ENCODE measurements at places on chromosomes 12 and 14.

DNA sequence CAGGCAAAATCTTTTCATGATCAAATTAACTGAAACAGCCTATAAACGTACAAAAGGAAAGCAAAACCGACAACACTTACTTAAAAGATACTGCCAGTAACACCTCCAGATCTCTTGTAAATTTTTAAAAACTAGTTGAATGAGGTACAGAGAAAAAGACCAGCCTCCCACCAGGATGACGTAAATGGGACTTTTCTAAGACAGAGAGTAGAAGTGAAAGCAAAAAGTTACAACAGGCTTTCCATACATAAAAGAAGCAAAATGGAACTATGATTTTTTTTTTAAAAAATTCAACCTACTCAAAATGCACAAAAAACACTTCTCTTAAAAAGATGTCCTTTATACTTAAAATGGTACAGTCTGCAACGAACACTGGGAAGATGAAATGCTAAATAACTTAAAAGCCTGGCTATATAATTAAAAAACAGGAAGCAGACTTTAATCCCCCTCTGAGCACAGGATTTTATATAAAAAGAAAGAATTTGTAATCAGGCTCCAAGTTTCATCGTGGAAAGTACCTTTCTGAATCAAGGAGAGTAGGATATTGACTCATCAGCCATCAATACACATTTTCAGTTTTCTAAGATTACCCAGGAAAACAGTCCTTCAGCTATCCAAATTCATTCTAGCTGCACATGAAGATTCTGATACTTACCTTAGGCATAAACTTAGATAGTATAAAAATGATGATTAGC lies 14.2 kb upstream of the MYO1A start:
- DNase-seq: no peak

GRCh38 chr12:65313719-65314317 lies 35.3 kb downstream of the MSRB3 start:
- no peak for DNase-seq

- DNase-seq: no peak
Measured at GRCh38 chr14:90846511-90846910, 30.3 kb upstream of the TTC7B start.

DNA sequence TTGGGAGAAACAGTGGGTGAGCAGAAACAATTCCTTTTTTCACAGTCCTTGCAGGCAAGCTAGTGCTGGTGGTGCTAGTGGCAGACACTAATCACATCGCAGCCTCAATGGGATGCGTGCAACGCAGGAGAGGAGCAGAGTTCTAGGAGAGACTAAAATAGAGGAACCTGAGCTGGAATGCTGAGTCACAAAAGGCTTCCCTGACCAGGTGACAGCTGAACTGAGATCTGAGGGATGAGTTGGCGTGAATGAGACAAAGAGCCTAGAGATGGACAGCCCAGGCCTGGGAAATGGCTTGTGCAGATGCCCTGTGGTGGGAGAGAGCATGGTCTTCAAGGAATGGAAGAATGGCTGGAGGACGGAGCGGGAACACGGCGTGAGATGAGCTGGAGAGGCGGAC lies 25.8 kb downstream of the ACADS start:
- no peak for DNase-seq

DNA sequence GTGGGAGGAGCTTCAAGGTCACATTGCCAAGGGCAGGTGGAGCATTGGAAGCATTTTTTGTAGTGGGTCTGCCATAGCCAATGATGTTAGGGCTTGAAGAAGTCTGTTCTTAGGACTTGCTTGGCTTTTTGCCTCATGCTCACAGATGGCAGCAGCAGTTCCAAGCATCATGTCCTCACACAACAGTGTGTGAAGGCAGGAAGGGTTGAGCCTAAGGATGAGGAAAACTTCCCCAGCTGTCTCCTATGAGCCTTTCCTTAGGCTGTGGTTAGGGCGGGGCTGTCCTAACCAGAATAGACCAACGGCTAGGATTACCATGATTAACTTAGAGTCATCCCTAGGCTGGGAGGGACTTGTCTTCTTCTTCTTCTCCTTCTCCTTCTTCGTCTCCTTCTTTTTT lies 76.2 kb upstream of the KCNA1 start:
- no peak for DNase-seq

DNA sequence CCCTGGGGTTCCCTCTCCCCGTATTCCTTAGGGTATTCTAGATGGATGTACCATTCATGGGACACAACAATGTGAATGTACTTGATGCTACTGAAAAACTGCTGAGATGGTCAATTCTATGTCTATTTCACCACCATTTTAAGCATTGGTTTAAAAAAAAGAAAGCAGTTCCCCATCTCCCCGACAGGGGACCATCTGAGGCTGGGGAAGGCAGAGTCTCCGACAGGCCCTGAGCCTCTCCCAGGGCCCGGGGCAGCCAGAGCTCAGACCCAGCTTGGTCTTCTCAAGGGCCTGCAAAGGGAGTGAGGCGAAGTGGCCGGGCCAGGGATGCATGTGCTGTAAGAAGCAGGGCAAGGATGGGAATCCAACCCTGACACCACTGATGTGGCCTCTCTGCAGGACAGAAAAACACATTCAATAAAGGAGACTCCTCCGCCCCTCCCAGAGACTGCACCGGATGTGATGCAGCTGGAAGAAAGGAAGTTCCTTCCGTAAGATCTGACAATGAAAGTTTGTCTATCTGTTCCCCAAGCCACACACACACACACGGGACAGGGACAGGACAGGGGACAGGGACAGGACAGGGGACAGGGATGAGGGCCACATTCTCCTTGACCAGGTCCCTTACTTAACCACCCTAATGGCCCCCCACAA lies 234.1 kb downstream of the BCL11B start:
- no peak for DNase-seq

- DNase-seq: no peak
Measured at GRCh38 chr14:53187921-53188463, 34.9 kb upstream of the DDHD1 start.

DNA sequence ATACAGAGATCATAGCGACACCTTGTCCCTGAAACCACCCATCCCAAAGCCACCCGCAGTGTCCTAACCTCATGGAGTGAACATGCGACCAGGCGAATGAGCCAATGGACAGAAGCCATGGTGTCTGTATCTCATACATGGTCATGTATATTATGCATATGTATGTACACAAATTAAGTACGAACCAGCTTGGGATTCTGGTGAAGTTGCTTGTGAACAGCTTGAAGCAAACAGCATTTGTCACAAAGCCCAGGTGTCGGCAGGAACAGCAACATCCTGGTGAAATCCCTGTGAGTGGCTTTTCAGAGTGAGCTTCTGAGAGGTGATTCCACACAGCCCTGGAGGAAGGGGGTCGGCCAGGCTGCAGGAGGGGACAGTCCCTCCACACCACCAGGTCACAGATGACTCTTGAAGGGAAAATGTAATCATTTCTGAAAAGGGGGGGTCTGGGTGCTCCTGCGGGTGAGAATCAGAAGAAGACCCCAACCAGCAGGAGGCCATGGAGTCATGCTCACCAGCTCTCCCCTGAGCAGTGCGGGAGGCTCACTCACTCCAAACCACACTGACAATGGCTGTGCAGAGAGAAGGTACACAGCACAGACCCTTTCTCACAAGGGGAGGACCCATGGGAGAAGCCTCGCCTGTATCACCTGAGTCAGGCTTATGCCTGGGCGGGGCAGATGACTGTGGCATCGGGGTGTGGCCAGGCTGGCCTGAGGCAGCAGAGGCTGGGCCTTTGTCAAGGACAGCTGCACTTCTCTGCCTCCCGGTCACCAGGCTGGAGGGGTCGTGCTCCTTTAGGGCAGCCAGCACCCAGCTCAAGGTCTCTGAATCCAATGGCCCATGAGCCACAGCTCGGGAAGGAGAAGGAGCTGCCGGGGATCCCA lies 14.3 kb downstream of the CHGA start:
- DNase-seq: no peak

- DNase-seq: no peak
Measured at GRCh38 chr12:45966486-45966885, 23.9 kb downstream of the SCAF11 start.

- DNase-seq: no peak
Measured at GRCh38 chr12:79424109-79424721, 266.5 kb downstream of the PAWR start.

DNA sequence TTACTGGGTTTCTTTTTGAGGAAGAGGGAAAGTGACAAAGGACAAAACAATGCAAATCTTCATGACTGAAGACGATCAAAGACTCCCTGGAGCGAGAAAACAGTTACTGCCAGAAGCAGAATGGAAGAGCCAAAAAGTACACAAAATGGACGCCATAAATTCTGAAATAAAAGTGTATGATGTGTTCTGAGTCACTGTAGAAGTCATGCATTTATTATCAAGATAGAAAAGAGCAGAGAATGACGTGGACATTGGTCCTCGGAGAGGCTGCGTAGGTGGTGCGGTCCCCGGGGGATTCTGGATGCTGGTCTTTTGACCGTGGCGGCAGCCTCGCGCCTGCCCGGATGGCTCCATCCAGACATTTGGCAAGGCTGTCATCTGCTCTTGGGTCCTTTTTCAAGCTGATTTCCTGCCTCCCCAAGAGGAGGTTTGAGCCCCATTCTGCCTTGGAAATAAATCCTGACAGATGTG lies 52.8 kb downstream of the C14orf132 start:
- no peak for DNase-seq

- no peak for DNase-seq
Measured at GRCh38 chr14:93281937-93282336, 50.9 kb downstream of the BTBD7 start.

DNA sequence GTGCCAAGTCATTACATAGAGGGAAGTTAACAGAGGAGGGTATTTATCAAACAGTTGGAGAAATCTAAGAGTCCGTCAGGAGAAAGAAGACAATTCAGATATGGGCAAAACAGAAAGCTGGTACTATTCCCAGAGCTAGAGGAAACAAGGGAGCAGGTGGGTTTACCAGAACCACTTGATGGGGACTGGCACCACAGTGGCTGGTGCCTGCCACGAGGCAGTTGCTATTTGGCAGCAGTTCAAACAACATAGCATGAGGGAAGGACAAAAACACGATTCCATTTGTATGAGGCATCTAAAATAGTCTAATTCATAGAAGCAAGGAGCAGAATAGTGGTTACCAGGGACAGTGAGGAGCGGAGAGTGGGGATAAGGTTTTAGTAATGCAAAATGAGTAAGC lies 24.6 kb upstream of the KLRD1 start:
- DNase-seq: no peak

DNA sequence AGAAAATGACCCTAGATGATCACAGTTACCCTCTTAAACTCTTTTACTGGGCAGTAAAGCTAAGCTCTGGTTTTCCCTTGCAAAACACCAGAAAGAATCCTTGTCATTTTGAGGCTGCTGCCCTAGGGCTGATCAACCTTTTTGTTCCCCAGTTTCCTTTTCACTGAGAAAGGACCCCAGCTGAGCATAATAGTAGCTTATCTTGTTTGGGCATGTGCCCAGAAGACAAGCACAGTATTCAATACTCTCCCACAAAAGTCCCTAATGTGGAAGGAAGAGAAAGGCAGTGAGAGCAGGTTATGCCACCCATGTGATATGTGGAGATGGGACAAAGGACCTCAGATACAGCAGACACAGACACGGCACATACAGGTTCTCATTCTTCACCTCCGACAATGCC lies 332.6 kb upstream of the TMPO start:
- no peak for DNase-seq

GRCh38 chr12:87201598-87201997 lies 827.6 kb downstream of the C12orf50 start:
- DNase-seq: no peak

DNA sequence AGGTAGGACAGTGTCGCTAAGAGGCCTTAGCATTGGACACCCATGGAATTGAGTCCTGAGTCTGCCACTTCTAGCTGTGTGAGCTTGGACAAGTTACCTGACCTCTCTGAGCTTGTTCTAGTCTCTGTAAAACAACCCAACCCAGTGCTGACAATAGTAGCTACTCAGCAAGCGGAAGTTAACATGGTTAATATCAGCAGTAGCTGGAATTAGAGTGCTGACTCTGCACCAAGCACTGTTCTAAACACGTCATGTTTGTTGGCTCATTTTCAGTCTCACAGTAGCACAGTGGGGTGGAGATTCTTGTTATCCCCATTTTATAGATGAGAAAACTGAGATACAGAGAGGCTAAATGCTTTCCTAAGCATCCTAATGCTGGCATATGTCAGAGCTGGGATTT lies 47.5 kb upstream of the RIN3 start:
- no peak for DNase-seq

GRCh38 chr14:28143316-28143715 lies 623.3 kb upstream of the FOXG1 start:
- DNase-seq: no peak

DNA sequence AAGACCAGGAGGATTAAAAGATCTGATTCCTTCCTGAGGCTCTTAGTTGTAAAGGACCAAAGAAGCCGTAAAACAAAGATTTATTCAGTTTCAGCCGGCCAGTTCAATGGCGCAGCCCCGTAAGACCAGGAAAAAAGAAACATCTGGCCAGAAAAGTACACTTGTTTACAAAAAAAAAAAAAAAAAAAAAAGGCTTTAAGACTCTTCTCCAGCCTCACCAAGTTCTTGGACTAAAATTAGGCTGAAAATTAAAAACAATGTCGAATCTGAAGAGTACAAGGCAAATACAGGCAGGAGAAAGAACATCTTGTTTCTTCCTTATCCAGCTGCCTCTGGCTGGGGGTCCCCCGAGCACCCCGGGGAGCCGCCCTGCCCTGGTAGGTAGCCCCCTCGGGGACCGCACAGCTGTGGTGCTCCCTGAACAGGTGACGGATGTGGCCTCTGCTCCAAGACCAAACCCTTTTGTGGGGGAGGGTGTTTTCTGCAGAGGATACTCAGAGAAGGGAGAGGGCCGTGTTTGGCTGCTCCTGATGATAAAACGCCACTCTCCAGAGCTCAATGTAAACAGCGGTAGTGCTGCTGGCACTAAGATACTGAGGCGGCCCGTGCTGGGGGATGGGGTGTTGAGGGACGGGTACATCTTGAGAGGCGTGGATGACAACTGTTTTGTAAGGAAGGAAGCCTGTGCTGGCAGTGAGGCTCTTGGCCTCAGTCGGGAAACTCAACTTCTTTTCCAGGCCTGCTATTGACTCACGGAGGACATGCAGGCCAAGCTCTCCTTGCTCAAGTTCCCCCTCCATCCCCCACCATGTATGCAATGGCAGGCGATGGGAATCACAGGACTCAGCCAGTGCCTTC lies 201.0 kb upstream of the DIO3 start:
- DNase-seq: no peak

DNA sequence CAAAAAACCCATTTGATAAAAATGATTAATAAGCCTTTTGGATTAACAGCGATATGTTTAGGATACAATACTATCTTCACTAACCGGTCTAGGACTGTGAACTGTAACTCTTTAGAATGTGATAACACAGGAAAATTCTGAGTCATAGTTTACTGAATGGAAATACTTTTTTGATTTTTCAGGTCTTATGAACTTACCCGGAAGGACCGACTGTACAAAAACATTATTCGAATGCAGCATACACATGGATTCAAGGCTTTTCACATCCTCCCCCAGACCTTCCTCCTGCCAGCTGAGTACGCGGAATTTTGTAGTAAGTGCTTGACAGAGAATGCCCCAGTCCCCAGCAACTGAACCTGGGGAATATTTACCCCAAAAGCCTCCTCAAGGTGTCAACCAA lies 29.0 kb downstream of the TTLL5 start:
- no peak for DNase-seq

Measured in NK-92 treated with Interleukin-12 subunit alpha and Interleukin-12 subunit beta, amount 100 ng/mL, for 24 hours (cell line).